ENCODE measurements at places on chromosomes 2 and 18.

- no peaks in the 10 kb centered on the region for H3K27me3 ChIP-seq
- no peak overlapping the region for H3K4me3 ChIP-seq
- H3K36me3 ChIP-seq, result no peaks in the 10 kb centered on the region
- peaks cover 27% of the 10 kb centered on the region for H3K4me1 ChIP-seq
- no peak for DNase-seq
- no peak overlapping the region for H3K27ac ChIP-seq
Observed at GRCh38 chr18:48913201-48913600, 37.6 kb downstream of the SMAD7 start.

DNA sequence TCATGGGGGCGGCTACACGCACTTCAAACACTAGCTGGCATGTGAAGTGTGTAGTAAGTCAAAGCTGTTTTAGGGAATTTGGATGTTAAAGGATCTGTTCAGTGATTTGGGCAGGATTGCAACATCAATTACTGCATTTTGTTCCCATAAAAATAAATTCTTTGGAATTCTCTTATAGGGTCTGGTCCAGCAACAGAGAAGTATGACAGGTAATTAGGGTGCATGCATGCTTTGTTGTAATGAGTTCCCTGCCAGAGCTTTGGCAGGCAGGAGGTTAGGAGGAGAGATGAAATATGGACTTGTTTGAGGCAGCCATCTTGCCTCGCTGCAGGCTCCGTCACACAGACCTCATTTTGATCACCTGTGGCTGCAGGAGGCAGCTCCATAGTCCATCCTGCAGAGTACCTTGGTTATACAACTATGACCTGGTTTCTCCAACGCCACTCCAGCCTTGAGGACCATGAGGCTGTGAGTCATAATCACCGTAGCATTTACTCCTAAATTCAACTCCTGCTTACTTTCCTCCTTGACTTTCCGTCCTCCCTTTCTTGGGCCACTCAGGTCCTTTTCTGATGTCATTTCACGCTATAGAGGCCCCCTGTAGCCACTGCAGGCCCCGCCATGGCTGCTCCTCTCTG lies 26.5 kb upstream of the EML4 start:
- peaks cover 25% of the 10 kb centered on the region for H3K4me1 ChIP-seq
- H3K4me3 ChIP-seq, result no peak overlapping the region
- no peaks in the 10 kb centered on the region for H3K36me3 ChIP-seq
- no peak for DNase-seq
- H3K27me3 ChIP-seq, result no peaks in the 10 kb centered on the region
- H3K27ac ChIP-seq, result peak overlapping the region; percentile 98

GRCh38 chr2:65382776-65383357 lies 49.5 kb downstream of the SPRED2 start:
- no peaks in the 10 kb centered on the region for H3K27me3 ChIP-seq
- peaks cover 1% of the 10 kb centered on the region for H3K36me3 ChIP-seq
- peak overlapping the region; percentile 39 for H3K27ac ChIP-seq
- no peak overlapping the region for H3K4me3 ChIP-seq
- no peak for DNase-seq
- H3K4me1 ChIP-seq, result peaks cover 26% of the 10 kb centered on the region

DNA sequence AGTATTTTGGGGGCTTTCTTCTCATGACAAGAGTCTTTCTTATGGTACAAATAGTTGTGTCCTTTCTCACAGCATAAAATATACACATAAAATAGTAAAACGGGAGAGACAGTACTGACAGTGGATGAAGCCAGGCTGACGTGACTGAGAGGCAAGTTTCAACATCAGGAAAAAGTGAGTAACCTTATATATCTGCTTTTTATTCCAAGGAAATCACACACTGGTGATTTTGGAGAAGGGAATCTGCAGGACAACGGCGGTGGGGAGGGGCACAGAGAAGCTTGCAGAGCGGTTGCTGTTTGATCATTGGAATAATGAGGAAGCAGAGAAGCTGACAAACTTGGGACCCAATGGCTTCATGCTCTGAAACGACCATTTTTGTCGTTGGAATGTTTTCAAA lies 130.6 kb upstream of the ZNF236 start:
- H3K27ac ChIP-seq, result no peak overlapping the region
- H3K4me3 ChIP-seq, result no peak overlapping the region
- peaks cover 11% of the 10 kb centered on the region for H3K27me3 ChIP-seq
- no peak for DNase-seq

GRCh38 chr18:79680100-79680879 lies 687 bp downstream of the CTDP1 start:
- peak; percentile 32 for DNase-seq
- H3K27ac ChIP-seq, result peak overlapping the region; percentile 87
- H3K36me3 ChIP-seq, result peaks cover 1% of the 10 kb centered on the region
- H3K4me1 ChIP-seq, result peaks cover 39% of the 10 kb centered on the region
- H3K27me3 ChIP-seq, result no peaks in the 10 kb centered on the region
- peak overlapping the region; percentile 77 for H3K4me3 ChIP-seq

GRCh38 chr2:229080172-229080571 lies 190.9 kb downstream of the PID1 start:
- no peaks in the 10 kb centered on the region for H3K36me3 ChIP-seq
- H3K4me3 ChIP-seq, result no peak overlapping the region
- no peaks in the 10 kb centered on the region for H3K4me1 ChIP-seq
- DNase-seq, result no peak
- no peak overlapping the region for H3K27ac ChIP-seq

- DNase-seq, result no peak
- H3K27ac ChIP-seq, result no peak overlapping the region
- H3K4me1 ChIP-seq, result peaks cover 7% of the 10 kb centered on the region
- no peaks in the 10 kb centered on the region for H3K36me3 ChIP-seq
- peaks cover 6% of the 10 kb centered on the region for H3K27me3 ChIP-seq
- H3K4me3 ChIP-seq, result peak overlapping the region; percentile 40
Observed at GRCh38 chr2:241803387-241804325, 5.3 kb upstream of the NEU4 start.

- H3K4me3 ChIP-seq, result no peak overlapping the region
- no peak for DNase-seq
- no peak overlapping the region for H3K27ac ChIP-seq
- H3K4me1 ChIP-seq, result peaks cover 16% of the 10 kb centered on the region
- peaks cover 5% of the 10 kb centered on the region for H3K36me3 ChIP-seq
Observed at GRCh38 chr2:119859528-119859927, 99.8 kb downstream of the PTPN4 start.

DNA sequence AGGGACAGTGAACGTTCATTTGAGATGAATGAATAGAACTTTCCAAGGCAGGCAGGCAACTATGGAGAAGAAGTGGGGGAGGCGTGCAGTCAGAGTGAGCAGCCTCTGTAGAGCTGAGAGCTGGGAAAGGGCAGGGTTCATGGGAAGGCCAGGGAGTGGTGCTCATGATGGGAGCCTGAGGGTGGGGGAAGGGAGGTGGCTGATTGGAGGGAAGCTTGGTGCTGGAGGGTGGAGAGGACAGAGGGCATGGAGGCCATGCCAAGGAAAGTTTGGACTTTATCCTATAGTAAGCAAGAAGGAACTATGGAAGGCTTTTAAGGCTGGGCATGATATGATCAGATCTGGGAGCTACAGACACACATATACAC lies 47.6 kb upstream of the LGALSL start:
- DNase-seq, result no peak
- H3K27ac ChIP-seq, result peak overlapping the region; percentile 35
- H3K4me1 ChIP-seq, result peaks cover 55% of the 10 kb centered on the region

DNA sequence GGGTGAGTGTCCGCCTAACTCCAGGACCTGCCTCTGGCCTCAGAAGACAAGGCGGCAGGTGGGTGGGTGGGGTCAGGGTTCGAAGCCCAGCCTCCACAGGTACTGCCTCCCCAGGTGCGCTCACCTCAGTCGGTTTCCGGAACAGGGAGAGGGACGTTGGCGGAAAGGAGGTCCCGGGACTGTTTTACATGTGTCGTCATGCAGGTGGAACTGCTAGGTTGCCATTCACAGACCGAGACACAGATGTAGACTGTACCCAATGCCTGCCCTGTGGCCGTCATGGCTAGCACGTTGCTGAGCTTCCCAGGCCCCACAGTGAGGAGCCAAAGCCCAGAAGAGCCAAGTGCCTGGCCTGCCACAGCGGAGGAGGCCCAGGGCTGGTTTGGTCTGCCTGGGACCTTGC lies 284.0 kb upstream of the HS6ST1 start:
- H3K36me3 ChIP-seq, result no peaks in the 10 kb centered on the region
- H3K27me3 ChIP-seq, result peaks cover 7% of the 10 kb centered on the region
- H3K27ac ChIP-seq, result no peak overlapping the region
- H3K4me3 ChIP-seq, result no peak overlapping the region
- no peak for DNase-seq

DNA sequence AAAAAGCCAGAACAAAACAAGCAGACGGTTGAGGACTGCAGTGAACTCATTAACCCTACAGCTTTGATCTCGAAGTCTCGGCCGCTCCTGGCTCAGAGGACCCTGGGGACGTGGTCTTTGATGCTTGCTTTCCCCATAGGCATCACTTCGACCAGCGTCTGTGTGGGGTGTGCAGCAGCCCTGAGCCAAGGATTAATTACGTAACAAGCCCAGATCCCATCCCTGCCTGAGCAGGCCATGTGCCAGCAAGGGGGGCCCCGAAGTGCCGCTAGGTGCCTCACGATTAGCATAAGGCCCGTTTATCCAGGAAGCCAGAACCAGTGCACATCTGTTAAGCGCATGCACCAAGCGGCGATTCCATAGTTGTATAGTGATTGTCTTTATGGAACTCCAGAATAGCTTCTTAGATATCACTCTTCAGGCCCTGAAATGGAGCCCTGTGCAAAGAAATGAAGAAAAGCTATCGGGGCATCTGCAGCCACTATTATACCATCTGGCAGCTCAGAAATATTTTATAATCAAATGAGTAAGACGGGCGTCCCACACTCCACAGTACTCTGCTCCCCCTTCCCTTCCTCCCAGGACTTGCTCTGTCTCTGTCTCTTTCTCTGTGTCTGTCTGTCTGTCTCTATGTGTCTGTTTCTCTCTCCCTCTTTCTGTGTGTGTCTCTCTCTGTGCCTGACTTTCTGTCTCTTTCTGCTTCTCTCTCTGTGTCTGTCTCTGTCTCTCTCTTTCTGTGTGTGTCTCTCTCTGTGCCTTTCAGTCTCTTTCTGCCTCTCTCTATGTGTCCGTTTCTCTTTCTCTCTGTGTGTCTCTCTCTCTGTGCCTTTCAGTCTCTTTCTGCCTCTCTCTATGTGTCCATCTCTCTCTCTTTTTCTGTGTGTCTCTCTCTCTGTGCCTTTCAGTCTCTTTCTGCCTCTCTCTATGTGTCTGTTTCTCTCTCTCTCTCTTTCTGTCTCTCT lies 41.7 kb downstream of the HPCAL1 start:
- peaks cover 4% of the 10 kb centered on the region for H3K4me1 ChIP-seq
- peaks cover 5% of the 10 kb centered on the region for H3K27me3 ChIP-seq
- H3K27ac ChIP-seq, result no peak overlapping the region
- DNase-seq, result no peak
- no peaks in the 10 kb centered on the region for H3K36me3 ChIP-seq

- H3K4me3 ChIP-seq, result peak overlapping the region; percentile 96
- DNase-seq, result peak; percentile 85
- H3K36me3 ChIP-seq, result peaks cover 3% of the 10 kb centered on the region
- H3K4me1 ChIP-seq, result peaks cover 49% of the 10 kb centered on the region
Observed at GRCh38 chr18:3451183-3451988, 1.4 kb downstream of the TGIF1 start.

DNA sequence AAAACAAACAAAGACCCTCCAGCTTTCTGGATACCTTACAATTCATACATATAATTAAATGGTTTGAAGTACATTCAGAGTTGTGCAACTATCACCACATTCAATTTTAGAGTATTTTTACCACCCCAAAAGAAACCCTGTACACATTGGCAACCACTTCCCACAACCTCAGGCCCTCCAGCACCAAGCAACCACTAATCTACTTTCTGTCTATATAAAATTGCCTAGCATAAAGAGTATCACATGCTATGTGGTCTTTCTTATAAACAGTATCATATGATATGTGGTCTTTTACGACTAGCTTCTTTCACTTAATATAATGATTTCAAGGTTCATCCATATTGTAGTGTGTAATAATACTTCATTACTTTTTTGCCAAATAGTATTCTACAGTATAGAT lies 7.3 kb downstream of the IER3IP1 start:
- H3K36me3 ChIP-seq, result no peaks in the 10 kb centered on the region
- no peak for DNase-seq
- no peaks in the 10 kb centered on the region for H3K27me3 ChIP-seq
- no peak overlapping the region for H3K27ac ChIP-seq
- H3K4me1 ChIP-seq, result peaks cover 12% of the 10 kb centered on the region

DNA sequence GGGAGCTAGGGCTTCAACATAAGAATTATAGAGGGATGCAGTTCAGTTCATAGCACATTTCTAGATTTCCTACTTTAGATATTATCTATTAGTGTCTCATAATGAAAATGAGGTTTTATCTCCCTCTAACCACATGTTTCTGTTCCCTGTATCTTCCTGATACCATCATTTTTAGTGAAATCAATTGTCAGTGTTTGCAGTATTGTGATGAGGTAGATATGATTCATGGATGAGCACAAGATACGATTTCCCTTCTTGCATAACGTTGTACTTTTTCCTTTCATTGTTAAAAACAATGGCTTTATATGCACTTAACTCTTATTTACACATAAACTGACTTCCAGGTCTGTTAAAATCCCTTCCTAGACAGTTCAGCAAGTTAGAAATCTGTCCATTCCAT lies 211.4 kb downstream of the ZBTB7C start:
- DNase-seq, result no peak
- H3K36me3 ChIP-seq, result no peaks in the 10 kb centered on the region
- H3K27ac ChIP-seq, result no peak overlapping the region
- H3K4me1 ChIP-seq, result no peaks in the 10 kb centered on the region

- peak; percentile 53 for DNase-seq
- H3K4me3 ChIP-seq, result peak overlapping the region; percentile 96
- peaks cover 4% of the 10 kb centered on the region for H3K36me3 ChIP-seq
- peak overlapping the region; percentile 99 for H3K27ac ChIP-seq
- H3K4me1 ChIP-seq, result peaks cover 13% of the 10 kb centered on the region
- peaks cover 15% of the 10 kb centered on the region for H3K27me3 ChIP-seq
Observed at GRCh38 chr2:1742681-1743395, 1.5 kb downstream of the PXDN start.

GRCh38 chr2:21746499-21746898 lies 622.7 kb downstream of the TDRD15 start:
- H3K4me3 ChIP-seq, result no peak overlapping the region
- no peak for DNase-seq
- H3K27ac ChIP-seq, result no peak overlapping the region
- H3K27me3 ChIP-seq, result no peaks in the 10 kb centered on the region

DNA sequence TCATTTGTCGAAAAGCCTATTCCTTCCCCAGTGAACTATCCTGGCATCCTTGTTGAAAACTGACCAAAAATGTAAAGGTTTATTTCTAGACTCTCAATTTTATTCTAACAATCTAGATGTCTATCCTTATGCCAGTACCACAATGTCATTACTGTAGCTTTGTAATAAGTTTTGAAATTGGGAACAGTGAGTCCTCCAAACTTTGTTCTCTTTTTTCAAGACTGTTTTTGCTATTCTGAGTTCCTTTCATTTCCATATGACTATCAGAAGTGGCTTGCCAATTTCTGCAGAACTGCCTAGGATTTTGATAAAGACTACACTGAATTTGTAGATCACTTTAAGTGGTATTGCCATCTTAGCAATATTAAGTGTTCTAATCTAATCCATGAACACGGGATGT lies 9.7 kb downstream of the STARD7 start:
- H3K27ac ChIP-seq, result no peak overlapping the region
- H3K27me3 ChIP-seq, result no peaks in the 10 kb centered on the region
- H3K4me1 ChIP-seq, result peaks cover 24% of the 10 kb centered on the region
- H3K36me3 ChIP-seq, result peaks cover 9% of the 10 kb centered on the region

GRCh38 chr2:98985905-98986666 lies 50.1 kb upstream of the CRACDL start:
- H3K4me1 ChIP-seq, result no peaks in the 10 kb centered on the region
- H3K4me3 ChIP-seq, result no peak overlapping the region
- no peaks in the 10 kb centered on the region for H3K27me3 ChIP-seq
- no peak overlapping the region for H3K27ac ChIP-seq

- H3K27me3 ChIP-seq, result peaks cover 6% of the 10 kb centered on the region
- no peaks in the 10 kb centered on the region for H3K36me3 ChIP-seq
- H3K27ac ChIP-seq, result no peak overlapping the region
- H3K4me1 ChIP-seq, result peaks cover 3% of the 10 kb centered on the region
Observed at GRCh38 chr2:2547451-2547850, 216.4 kb upstream of the MYT1L start.
